ENCODE measurements at places on chromosomes 5 and 9.

DNA sequence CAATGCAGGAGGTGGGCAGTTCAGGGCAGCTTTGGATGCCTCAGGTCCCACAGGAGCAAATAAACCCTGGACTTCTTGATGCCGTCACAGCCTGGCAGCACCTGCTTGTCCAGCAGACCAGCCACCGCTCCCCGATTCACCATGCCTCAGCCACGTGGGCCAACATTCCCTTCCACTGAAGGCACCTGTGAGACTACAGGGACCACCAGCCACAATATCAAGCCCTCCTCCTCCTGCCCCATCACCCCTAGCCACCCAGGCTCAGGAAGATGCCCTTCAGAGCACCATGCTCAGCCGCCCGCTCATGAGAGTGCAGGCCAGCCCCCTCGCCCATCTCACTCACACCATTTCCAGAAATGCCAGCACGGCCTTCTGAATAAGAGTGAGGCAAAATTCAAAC, 234.7 kb downstream of the SYK start:
- no peak for DNase-seq

- DNase-seq, result no peak
Measured at GRCh38 chr5:74378464-74378863, 262.1 kb downstream of the ENC1 start.

DNA sequence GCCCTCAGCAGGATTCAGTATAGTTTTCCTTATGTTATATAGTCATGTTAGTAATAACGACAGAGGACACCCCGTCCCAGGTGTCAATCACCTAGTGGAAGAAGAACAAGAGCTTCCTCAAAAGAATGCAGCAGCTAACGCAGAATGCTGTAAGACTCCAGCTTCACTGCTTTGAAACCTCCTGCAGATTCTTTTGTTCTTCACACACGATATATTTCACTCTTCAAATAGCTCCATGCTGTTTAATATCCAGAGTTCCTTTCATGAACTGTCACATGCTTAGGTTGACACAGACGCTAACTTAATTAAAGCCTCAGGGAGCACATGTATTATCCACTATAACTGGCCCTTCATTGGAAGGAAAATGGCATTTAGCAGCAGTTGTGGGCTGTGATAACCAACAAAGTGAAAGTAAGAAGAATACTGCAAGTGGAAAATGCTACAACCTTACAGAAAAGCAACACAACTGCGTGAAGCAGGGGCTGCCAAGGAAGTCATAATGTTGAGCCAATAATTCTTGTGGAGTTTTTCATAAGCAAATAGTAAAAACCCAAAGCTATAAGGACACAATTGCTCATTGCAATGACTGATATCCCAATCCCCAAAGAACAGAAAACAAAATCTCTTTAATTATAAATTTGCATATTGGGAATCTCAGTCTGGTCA, 387.5 kb downstream of the PLK2 start:
- no peak for DNase-seq

- DNase-seq, result no peak
Measured at GRCh38 chr5:34682926-34683623, 26.9 kb downstream of the RAI14 start.

- DNase-seq, result peak; percentile 53
Measured at GRCh38 chr5:150801117-150801927, 22.8 kb downstream of the SMIM3 start.

GRCh38 chr5:74182603-74183002, 457.9 kb downstream of the ENC1 start:
- no peak for DNase-seq

DNA sequence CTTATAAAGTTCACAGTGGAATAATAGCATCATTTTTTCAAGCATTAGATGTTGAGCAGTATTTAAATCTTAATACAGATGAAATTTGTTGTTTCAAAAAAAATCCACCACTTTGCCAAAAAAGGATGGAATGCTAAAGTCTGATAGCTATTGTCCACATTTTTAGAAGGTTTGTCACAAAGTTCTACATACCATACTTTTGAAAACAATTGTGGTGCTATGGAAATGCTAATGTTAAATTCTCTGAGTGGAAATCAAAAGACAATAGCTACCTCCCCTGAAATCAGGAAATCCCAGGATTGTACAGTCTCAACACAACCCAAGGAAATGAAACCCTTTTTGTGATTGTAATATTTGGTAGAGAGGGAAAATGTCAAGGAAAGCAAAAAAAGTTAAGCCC, 19.3 kb upstream of the GRAMD2B start:
- DNase-seq, result no peak
